Activated CD4-positive, alpha-beta T cell treated with anti-CD3 and anti-CD28 coated beads, Interleukin-2, amount 50 U/mL, for 24 hours (primary cell): ENCODE measurements at places on chromosomes 12 and 14.

GRCh38 chr14:54974788-54975414 is 52.0 kb downstream of the WDHD1 start:
- DNase-seq = no peak

- DNase-seq = no peak
Observed at GRCh38 chr12:66380769-66381535, 78.7 kb downstream of the HELB start.

- DNase-seq = no peak
Observed at GRCh38 chr12:69161829-69162228, 77.5 kb upstream of the CPSF6 start.

DNA sequence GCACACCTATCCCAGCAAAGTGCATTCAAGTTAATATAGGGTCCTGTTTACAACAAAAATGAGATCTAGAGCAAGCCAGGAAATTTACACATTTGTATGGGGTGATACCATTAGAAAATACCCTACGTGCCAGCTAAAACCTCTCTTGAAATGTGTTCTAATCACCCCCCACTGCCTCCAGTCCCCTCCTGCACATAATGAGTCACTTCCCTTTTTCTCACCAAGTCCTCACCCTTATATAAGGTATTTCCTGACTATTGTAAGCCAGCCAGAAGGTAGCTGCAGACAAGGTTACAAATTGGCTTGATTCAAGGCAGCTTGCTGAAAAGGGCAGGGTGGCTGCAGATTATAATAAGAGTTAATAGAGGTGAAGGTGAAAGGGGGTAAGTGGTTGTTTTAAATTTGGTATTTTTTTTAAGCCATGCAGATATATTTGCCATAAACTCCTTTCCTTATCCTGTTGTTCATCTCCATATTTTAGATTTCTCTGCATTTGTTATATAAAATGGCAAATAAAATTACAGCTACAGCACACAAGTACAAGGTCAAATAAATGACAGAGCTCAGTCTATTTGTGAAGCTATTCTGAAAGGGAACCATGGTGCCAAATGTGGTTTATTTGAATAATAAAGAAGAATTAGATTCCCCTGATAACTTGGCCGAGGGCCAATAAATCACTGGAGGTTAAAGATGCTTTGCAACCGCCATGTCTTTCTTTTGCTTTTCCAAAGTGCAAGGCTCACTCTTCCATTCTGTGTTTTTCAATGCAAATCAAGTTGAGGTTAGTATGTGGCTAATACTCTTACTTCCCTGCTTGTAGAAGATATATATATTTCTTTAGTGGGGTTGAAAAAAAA is 385.9 kb downstream of the EGLN3 start:
- no peak for DNase-seq

DNA sequence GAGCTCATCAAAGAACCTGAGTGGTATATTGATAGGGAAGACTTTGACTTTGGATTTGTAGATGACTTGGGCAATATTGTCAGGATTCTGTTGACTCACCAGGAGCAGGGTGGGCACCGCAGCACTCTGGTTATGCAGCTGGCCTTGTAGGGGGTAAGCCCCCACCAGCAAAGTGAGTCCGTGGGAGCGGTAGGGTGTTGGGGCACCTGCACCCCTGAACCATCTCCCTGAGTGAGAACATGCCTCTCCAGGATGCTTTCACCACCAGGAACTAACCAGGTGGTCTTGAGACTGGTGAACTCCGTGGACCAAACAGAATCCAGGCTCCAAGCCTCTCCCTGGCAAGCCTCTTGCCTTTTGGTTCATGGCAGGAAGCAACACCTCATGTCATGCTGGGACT is 44.0 kb upstream of the EIF5 start:
- DNase-seq = no peak

DNA sequence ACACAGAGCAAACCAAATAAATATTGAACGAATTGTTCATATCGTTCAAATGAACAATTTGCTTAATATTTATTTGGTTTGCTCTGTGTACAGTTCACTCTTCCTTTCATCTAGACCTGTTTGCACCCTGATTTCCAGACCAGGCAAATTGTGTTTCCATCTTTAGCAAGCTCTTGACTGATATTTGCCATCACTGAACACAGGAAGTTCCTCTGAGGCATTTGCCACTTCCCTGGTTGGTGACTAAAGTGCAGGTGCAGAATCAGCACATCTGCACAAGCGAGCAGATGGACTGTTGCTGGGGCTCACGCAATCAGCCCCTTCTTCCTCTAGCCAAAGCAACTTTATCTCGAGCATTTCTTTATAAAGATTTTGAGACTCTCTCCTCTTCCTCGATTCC is 112.9 kb downstream of the DAAM1 start:
- peak; percentile 10 for DNase-seq

GRCh38 chr12:17192721-17193120 is 586.8 kb upstream of the LMO3 start:
- DNase-seq = no peak
